ENCODE measurements at places on chromosomes 7 and 10.

DNA sequence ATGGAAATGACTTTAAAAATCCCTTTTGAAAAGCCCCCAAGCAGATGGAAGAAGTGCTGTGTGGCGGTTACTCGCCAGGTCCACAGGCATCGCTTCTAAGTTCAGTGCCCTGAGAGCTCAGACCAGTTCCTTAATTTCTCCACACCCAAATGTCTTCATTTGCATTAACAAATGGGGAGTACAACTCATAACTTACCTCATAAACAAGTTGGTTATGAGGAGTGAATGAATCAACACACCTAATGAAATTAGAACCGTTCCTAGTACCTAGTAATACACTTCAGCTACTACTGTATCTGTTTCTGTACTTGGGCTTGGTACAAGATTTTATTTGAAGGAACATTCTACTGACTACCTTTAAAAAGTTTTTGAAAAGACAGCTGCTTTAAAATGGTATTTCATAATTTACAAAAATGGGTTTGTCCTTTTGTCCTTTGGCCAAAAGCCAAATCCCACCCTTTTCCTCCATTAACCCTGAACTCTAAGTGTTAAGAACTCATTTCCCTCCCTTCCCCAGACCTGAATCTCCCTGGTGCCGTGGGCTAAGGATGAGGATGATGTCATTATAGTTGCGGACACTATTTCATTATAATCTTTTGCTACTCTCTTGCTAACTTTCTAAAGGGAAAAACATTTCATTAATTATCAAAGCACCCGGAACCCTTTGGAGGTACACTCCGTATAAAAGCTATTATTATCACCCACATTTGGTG lies 221.5 kb upstream of the CELF2 start:
- DNase-seq = no peak

- no peak for DNase-seq
Measured at GRCh38 chr10:82497439-82497838, 622.4 kb downstream of the NRG3 start.

GRCh38 chr10:10007957-10008356 lies 1009.7 kb upstream of the CELF2 start:
- DNase-seq = no peak

DNA sequence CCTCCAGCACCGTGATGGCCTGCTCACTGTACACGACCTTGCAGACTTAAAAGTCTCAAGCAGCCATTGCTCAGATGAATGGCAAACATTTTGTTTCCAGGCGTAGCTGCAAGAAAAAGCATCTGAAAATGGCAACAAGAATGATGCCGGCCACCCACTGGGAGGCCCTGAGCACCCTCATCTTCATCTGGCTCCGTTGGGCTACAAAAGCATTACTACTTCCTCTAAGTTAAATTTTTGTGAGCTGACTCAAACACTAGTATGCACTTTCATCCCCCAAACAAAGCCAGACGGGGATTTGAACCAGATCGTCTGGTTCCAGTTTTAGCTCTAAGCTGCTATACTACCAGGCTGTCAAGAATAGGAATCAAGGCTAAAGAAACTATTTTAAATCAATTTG lies 116.6 kb upstream of the CDK1 start:
- peak; percentile 71 for DNase-seq

GRCh38 chr10:101121654-101122031 lies 9.5 kb upstream of the TLX1 start:
- DNase-seq = no peak

DNA sequence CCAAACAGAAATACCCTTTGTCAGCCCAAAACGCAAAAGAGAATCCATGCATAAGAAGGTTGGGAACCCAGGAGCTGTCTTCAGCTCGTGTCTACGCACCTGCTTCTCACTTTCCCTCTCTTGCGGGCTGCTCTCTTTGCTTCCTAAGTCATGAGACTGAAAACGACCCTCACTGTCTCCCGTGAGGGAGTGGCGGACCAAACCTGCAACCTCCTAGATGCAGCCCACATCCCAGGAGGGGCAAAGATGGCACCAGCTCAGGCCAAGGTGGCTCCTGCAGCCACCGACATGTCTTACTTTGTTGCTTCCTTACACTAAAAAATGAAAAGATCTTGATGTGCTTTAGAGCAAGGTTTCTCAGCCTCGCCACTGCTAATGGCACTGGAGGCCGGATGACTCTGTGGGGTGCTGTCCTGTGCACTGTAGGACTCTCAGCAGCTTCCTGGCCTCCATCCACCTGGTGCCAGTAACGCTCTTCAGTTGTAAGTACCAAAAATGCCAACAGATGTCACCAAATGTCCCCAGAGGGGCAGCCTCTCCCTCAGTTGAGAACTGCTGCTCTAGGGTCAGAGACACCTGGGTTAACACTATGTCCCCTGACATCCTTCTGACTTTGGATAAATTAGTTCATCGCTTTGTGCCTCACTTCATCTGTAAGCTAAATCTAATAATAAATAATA lies 179.8 kb upstream of the PFKP start:
- DNase-seq = no peak

GRCh38 chr7:135712182-135712782 lies 15.7 kb downstream of the SLC13A4 start:
- no peak for DNase-seq

DNA sequence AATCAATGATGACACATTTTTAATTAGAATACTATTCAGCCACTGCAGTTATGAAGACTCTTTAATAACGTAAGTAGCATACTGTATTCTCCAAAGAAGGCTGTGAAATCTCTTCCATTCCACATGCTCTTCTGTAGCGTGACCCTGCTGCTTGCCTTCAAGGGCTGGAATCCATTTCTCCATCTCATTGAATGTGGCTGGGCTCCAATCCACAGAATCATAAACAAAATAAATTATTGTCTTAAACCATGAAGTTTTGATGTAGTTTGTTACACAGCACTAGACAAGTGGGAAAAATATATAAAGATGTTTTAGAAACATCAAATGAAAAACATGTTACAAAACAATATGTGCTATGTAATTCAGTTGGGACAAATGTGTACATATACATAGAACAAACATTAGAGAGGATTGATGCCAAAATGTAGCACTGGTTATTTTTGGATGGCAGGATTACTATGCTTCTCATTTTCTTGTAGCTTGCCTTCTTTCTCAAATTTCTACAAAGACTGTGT lies 410.8 kb upstream of the PODXL start:
- DNase-seq = no peak

GRCh38 chr7:36391436-36392198 lies 2.0 kb downstream of the ANLN start:
- no peak for DNase-seq

GRCh38 chr10:1850971-1851527 lies 113.7 kb upstream of the ADARB2 start:
- no peak for DNase-seq

GRCh38 chr10:93872375-93873158 lies 21.2 kb upstream of the SLC35G1 start:
- DNase-seq = no peak

DNA sequence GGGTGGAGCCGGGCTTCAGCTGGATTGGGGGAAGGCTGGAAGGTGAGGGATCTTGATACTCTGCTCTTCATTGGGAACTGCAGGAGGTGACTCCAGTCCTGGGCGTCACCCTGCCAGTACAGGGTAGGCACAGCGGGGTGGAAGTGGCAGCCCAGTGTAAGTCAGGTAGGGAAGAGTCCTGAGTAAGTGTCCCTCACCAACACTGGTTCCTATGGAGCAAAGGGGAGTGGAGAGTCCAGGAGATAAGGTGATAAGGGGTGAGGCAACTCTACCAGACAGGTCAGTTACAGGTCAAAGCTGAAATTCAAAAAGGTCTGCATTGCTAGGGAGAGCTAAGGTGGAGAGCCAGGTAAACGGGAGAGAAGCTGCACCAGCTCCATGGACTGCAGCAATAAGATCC lies 145.6 kb upstream of the NFE2L3 start:
- no peak for DNase-seq

DNA sequence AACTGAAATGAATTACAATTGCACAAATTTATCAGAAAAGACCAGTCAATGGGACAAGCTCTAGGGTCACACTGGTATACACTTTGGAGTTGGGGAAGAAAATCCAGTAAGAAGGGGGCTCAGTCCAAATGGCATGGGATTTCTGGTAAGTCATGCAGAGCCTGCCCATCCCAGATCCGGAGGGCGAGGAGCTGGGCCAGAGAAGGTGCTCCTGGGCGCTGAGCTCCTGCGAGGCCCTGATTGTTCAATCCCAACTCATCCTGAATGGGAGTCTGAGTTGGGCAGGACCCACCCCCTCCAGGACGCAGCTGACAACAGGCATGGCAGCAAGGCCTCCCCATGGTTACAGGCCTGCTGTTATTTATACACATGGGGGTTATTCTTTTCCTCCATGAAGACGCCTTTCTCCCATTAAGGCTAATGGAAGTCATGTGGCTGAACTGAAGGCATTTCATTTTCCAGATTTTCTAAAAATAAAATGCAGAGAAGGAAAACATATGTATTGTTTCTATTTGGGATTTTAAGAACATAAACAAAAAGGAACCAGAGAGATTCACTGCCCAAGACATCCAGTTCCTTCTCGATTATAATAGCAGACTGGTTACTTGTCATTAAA lies 91.1 kb upstream of the ADAM12 start:
- DNase-seq = no peak

DNA sequence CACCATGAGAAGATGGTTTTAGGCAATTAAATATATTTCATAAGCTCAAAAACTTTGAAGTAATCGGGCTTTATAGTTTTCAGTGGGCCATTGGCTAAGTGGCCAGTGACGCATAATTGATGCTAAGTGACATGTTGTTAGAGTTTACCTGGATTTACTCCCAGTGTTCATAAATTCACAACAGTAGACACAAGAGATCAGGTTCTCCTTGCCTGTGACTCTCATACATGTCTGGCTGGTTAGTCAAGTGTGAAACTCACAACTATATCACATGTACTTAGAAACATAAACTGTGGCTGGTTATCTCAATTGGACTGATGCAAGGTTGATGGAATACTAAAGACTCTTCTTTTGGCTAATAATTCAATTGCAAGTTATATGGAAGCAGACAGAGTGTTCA lies 26.2 kb downstream of the ASB15 start:
- no peak for DNase-seq

DNA sequence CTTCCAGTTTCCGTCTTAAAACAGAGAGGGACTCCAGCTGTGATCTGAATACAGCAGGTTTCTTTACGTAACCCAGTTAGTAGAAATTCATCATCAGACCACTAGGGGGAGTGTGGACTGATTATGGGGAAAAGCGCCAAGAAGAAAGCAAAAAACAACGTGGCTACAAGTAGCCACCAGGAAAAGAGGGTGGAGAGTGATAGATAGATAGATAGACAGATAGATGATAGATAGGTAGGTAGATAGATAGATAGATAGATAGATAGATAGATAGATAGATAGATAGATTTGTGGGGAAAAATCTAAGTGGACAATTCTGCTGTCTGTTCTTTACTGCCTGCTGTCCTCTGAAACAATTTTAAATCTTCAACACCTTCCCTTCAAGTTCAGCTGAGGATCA lies 12.7 kb upstream of the AKR1B10 start:
- DNase-seq = peak; percentile 81

GRCh38 chr7:18354108-18355085 lies 141.2 kb upstream of the HDAC9 start:
- no peak for DNase-seq

DNA sequence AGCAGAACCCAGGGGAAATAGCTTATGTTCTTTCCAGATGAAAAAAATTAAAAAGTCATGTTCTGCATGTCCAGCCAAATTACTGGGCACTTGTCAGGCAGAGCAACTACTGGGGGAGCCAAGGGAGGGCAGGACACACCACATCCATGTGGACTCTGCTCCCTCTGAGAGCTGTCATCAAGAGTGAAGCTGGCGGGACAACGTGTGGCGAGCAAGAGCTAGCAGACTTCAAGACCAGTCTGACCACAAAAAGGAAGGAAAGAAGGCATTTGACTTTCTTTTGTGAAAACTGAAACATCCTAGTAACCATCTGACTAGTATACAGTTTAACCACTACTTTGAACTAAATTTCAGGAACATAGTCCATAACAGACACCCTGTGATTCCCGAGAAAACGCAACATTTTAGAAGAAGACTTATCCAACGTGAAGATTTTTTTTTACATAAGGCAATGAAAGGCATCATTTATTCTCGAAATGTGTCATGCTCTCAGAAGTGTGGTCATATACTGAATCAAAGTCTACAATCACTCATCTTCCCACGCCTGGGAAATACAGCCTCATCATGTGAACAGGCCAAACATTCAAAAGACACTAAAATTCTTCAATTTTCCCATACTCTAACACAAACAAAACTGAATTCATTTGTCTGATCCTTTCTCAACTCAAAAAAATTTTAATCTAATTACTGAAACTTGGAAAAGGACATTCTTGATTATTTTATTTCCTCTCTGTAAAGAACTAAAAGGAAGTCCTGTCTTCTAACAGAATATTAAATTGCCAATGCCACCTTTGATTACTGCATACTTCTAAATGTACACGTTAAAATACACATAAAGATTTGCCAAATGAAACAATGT lies 15.5 kb downstream of the CYTH3 start:
- DNase-seq = peak; percentile 26

DNA sequence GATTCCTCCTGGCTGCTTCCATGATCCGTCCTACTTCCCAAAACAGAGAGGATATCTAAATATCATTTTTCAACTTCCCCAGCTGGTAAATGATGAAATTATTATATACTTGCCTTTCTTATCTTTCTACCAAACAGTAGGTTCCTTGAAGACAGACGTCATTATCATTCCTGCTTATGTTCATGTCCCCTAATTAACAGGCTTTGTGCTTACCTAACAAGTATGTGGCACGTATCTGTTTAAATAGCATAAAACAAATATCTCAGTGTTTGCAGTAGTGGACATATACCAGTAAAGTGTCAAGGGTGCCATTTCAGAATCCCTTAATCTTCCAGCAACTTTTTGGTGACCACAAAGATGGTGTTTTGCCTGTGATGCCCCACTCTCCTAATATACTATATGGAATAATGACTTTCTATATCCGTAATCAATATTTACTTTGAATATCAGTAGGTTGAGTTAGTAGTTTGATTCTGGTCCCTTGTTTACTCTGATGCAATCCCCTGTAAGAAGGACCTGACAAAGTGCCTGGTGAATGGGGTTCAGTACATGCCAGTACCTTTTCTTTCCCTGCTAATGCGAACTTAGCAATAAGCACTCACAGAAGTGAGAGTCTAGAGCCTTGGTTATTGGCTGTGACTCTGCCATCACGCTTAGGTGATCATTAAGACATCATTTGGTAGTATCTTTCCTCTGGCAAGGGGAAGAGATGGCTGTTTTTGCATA lies 124.4 kb downstream of the ITIH5 start:
- no peak for DNase-seq

DNA sequence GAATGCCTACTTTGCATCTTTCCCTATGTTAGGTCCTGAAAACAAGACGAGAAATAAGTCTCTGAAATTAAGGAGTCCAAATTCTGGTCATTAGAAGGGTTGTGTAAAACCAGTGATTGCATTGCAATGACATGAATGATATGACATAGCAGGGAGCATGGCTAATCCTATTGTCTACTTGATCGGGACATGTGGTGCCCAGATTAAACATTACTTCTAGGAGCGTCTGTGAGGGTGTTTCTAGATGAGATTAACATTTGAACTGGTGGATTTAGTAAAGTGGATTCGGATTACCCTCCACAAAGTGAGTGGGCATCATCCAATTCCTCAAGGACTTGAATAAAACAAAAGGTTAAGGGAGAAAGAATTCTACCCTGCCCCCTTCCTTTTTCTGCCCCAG lies 434.9 kb upstream of the KLF6 start:
- DNase-seq = no peak

GRCh38 chr7:45888185-45888992 lies at the start of gene IGFBP1:
IGFBP1 (plus strand) TSS chr7:45888488; CDS start chr7:45888653, 165 bp downstream.
- DNase-seq = no peak
